ENCODE measurements at places on chromosomes 11 and 22. TPM values are rescaled to one million over a fixed set of nuclear protein-coding genes. Genes with fewer than 3 reads are reported as not detected.

The IFITM1 gene
- polyA plus RNA-seq, result 36.3 TPM

The BRSK2 gene
- polyA plus RNA-seq, result 0.13 TPM

DNA sequence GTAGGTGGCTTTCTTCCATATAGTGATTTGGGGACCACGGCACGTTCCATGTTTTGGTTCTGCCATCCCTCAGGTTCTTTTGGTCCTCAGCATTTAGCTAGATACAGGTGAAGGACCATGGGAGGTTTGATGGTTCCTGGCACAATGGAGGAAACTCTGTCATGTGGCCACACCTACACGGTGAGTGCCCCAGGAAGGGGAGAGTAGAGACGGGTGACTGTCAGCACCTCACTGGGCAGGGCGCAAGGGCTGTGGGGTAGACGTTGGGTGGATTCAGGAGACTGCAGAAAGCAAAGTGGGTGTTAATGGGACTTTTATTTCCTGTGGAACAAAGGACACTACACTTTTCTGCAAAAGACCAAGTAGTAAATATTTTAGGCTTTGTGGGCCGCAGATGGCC, 73.4 kb downstream of the PPP6R3 start:
- no peak for DNase-seq

- no peak for DNase-seq
These were observed 5.0 kb downstream of the NAGA start for GRCh38 chr22:42065438-42066125.

DNA sequence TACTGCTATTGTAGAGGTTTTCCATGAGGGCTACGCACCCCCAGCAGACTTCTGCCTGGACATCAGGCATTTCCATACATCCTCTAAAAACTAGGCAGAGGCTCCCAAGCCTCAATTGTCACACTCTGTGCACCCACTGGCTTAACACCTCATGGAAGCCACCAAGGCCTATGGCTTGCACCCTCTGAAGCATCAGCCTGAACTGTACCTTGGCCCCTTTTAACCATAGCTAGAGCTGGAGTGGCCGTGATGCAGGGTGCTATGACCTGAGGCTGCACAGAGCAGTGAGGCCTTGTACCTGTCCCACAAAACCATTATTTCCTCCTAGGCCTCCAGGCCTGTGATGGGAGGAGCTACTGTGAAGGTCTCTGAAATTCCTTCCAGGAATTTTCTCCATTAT, 33.9 kb downstream of the AAMDC start:
- DNase-seq, result no peak
